Activated T-helper 9 cell treated with anti-CD3 and anti-CD28 coated beads, Interleukin-2, amount 50 U/mL, for 16 hours (primary cell): ENCODE measurements at places on chromosomes 7 and 10.

- peak; percentile 13 for DNase-seq
These were observed 569 bp downstream of the CAV1 start for GRCh38 chr7:116525298-116525912.

DNA sequence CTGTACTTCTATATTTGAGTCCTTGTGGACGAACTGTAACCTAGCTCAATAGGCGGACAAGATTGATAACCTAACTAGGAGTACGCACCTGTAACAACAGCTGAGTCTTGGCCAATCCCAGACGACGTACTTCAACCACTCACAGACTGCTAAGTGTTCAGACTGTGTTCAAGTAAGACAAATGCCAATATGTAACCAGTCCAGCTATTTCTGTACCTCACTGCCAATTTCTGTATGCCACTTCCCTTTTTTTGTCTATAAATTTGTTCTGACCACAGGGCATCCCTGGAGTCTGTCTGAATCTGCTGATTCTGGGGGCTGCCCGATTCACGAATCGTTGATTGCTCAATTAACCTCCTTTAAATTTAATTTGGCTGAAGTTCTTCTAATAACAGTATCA is 32.2 kb downstream of the HACD1 start:
- DNase-seq = no peak

- no peak for DNase-seq
These were observed 57.0 kb downstream of the PHTF2 start for GRCh38 chr7:77855371-77856083.

GRCh38 chr7:132940084-132940483 is 141.8 kb downstream of the CHCHD3 start:
- no peak for DNase-seq

GRCh38 chr7:156577645-156578577 is 62.7 kb upstream of the RNF32 start:
- no peak for DNase-seq

DNA sequence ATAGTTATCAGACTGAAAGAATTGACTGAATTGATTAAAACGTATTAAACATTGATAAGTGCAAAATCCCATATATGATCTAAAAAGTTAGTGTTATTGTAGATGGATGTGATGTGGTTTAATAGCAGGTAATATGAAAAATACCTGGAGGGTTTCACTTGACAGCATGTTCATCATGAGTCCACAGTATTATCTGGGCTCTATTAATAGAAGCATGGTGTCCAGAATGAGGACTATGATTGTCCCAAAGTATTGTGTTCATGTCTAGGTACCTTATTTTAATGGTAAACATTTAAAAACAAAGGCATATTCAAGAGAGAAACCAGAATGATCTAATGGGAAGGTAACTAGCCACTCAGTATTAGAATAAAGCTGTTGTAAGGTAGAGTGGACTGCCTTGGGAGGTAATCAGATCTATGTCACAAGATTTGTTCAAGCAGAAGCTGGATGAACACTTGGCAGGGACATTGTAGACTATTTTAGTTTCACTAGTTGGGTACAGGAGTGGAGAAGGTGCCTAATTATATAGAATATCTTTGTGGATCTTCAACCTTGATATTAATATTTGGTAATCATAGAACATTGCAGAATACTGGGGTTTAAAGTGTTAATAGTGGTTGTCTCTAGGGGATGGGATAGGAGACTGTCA is 43.5 kb downstream of the MCU start:
- no peak for DNase-seq

DNA sequence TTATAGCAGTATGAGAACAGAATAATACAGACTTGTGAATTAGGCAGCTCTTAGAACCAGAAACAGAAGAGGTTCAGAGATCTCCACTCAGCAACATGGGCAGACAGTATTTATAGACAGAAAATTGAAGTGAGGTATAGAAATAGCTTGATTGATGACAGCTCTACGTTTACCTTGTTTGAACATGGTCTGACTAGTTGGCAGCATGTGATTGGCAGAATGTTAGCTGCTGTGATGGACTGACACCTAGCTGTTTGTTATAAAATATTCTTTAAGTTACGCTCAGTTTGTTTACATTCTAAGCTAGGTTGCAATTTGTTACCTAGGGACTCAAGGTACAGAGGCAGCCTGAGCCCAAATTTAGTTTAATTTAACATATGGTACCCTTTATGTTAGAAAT is 73.7 kb upstream of the TMEM229A start:
- no peak for DNase-seq

- DNase-seq = no peak
These were observed 127.2 kb downstream of the CFAP58 start for GRCh38 chr10:104480797-104481196.

- DNase-seq = no peak
These were observed 17.7 kb upstream of the TTYH3 start for GRCh38 chr7:2613931-2614600.

DNA sequence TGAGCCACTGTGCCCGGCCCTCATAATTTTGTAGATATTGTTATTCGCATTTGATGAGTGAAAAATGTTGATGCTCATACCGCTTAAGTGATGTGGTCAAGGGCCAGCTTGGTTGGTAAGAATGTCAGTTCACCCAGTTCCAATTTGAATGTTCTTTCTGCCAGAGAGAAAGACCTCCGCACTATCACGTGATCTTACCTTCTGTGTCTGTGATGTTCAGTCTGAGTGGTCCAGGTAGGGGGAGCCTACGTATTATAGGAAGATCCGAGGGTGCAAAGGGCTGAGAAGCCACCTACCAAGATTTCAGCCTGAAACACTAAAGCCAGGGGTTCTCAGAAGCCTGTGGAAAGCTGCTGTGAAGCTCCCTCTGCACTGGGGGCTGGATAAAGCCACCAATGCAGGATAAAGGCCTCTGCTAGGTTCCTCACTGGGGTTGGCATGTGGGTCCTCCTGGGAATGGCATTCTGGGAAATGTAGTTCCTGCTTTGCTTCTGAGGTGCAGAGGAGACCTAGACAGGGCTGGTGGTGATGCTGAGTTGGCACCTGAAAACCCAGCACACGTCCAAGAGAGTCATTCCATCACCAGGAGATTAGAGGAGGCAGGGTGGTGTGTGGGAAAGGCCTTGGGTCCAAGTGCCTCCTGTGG is 64.7 kb upstream of the AOAH start:
- DNase-seq = no peak

DNA sequence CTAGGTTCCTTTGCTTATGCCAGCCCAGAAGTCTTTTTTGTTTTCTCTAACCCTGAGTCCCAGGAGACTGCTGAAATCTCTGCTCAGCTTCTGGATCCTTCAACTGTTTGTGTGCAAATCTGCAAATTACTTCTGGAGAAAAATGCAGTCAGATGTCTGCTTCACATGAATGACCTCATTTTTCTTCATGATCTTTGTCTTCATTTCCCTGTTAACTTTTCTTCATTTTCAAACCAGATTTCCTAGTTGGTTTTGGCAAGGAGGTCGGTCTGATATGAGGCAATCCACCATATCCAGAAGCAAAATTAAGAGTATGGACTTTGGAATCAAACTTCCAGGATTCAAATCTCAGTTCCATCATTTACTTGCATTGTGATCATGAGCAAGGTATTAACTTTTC is 66.8 kb downstream of the ZNF503 start:
- DNase-seq = no peak

GRCh38 chr7:129998446-129998845 is 45.7 kb upstream of the UBE2H start:
- no peak for DNase-seq

GRCh38 chr10:117920956-117921355 is 125.8 kb downstream of the RAB11FIP2 start:
- DNase-seq = no peak

DNA sequence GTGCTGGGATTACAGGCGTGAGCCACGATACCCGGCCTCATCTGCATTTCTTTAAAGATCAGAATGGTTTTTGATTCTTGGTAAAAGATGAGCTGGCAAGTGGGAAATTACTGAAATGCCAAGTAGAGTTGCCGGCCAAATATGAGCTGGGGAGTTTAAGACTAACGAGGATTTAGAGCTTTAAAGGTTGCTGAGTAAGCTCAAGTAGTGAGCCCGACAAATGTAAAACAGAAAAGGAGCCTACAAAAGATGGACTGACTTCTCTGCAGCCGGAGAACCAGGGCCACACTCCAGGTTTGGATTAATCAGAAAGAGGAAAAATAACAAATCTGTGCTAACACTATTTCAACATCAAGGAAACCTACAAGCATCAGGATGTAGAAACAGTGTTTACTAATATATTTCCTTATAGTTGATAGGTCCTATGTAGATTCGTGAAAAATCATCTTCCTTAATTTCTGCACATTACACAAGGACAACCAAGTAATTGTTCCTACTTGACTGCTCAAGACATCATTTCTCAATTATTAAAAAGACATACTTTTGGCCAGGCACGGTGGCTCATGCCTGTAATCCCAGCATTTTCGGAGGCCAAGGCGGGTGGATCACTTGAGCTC is 49.6 kb downstream of the MPP7 start:
- DNase-seq = no peak

- DNase-seq = no peak
These were observed 35.3 kb downstream of the MET start for GRCh38 chr7:116707289-116707688.

DNA sequence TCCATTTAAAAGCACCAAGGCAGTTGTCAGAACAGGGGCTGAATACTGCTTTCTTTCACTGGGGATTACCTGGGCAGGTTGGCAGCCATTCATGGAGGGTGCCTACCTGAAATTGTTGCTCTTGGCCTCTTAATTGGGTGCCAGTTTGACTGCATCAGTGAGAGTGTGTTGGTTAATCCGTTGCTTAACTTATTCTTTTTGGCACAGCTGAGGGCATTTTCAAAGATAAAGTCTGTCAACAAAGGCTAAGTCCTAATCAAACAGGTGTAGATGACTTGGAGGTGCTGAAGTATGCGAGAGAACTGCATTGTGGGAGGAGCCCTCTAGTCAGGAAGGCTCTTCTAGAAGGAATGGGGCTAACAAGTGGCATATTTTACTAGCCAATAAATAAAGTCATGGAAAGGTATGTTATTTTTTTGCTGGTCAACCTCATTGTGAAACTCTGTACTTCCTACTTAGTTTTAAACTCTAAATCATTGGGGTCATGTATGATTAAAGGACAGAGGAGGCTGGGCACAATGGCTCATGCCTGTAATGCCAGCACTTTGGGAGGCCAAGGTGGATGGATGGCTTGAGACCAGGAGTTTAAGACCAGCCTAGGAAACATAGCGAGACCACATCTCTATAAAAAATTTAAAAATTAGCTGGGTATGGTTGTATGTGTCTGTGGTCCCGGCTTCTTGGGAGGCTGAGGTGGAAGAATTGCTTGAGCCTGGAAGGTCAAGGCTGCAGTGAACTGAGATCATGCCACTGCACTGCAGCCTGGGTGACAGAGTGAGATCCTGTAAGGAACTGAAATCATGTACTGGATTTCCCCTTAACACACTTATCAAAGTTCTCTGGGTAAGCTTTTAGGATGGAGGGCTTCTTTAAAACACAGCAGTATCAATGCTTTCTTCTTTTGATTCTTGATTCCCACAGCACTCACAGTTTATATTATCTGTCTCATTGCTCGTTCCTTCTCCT is 134.1 kb downstream of the LRMDA start:
- DNase-seq = no peak

GRCh38 chr7:26388256-26388655 is 96.6 kb downstream of the SNX10 start:
- DNase-seq = no peak

DNA sequence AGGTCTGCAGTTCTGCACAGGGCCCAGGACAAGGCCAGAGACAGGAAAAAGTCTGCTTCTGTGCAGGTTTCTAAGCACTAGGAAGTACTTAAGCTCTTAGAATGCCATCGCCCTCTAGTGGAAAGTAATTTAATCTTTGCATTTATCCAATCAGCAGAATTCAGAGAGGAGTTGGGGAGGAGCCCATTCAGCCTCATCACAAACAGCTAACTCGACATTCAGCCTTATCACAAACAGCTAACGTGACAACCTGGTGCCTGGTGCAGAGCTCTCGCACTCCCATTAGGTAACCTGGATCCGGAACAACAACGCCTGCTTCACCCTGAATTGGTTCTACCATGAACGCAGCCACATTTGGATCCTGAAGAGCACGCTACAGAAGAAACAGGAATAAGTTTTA is 15.2 kb downstream of the OAT start:
- DNase-seq = no peak

- DNase-seq = no peak
These were observed at the start of gene OR2F1 for GRCh38 chr7:143954544-143954943. Gene OR2F1, plus strand, starts transcription at chr7:143954844. Its CDS starts 5,127 bp downstream, at chr7:143959971.

DNA sequence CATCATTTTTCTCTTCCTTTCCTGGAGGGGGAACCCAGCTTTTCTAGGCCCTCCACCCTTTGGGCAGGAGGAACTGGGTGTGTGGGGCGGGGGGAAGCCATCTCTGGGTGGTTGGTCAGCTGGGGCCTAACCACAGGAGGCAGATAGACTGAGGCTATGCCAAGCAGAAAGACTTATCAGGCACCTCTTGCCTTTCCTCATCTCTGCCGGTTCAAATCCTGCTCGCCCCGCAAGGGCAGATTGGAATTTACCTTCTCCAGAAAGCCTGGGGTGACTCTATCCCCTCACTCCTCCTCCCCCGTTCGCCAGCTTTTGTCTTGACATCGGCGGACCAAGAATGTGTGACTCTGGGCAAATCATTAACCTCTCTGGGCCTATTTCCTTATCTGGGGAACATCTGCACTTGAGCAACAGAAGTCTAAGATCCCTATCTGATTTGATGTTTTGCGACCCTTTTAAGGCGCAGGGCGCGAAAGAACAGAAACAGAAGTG is 584 bp upstream of the GARS1 start:
- DNase-seq = peak; percentile 10

DNA sequence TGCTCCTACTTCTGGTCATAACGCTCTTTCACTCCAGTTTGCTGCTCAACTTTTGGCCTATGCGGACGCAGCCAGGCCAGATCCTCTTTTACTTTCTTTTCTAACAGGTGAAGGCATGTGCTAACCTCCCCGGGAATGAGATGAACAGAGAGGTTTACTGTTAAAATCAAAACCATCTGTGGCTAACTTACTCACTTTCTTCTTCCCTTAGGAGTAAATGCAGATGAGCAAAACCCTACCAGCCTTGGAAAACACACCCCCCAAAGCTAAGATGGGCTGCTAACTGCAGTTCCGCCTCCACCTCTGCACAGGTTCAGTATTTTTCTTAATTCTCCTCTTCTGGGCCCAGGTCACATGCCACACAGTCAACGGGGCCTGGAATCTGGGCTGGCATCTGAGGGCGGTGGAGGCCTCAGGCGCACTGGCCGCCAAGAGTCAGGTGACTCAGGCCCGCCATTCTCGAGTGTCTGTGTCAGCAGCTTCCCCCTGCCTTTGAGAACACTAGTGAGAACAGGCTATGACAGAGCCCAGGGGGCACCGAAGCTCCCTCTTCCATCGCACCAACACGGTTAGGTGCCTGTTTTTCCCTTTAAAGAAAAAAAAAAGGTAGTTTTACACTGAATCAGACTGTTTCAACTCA is 11.1 kb downstream of the FAM53B start:
- peak; percentile 64 for DNase-seq

DNA sequence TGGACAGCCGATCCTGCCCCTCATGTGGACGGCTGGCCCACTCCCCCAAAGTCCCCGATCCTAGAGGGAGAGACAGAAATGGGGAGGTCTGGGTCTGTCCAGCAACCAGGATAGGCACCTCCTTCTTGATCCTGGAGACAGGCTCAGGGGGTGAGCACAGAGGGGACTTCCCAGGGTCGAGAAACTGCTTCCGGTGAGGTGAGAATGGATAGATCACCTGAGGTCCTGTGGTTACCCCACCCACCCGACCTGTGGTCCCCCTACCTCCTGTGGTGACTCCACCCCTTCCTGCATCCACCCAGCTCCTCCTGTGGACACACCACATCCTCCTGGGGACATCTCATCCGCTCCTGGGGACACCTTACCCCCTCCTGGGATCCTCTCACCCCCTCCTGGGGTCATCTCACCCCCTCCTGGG is 27.4 kb upstream of the RASGEF1A start:
- peak; percentile 32 for DNase-seq

GRCh38 chr10:88456730-88457129 is 126.4 kb downstream of the RNLS start:
- no peak for DNase-seq
